ENCODE measurements at places on chromosomes 11 and 22. TPM values are rescaled to one million over a fixed set of nuclear protein-coding genes. Genes with fewer than 3 reads are reported as not detected.

DNA sequence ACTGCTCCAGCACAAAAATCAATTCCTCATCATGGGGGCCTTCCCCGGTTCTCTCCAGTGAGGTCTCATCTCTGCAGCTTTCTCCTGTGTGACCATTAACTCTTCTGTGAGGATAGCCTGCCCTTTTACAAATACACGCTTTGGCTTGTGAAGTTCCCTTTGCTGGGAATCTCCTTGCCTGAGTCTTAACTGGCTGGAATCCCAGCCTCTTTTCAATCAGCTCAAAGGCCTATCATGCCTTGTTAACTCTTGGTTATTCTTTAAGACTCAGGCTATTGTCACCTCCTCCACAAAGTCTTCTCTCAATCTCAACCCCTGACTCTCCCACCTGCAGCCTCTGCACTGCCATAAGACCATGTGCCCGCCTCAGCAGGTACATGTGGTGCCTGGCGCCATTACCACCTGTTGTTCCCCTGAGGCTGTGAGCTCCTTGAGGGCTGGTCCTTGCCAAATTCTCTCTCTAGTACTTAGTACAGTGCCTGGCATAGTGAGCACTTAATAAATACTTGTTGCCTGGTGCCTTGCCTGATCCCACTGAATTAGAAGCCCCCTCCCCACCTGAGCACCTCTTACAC lies 128.2 kb downstream of the ST3GAL4 start:
- no peak for DNase-seq

DNA sequence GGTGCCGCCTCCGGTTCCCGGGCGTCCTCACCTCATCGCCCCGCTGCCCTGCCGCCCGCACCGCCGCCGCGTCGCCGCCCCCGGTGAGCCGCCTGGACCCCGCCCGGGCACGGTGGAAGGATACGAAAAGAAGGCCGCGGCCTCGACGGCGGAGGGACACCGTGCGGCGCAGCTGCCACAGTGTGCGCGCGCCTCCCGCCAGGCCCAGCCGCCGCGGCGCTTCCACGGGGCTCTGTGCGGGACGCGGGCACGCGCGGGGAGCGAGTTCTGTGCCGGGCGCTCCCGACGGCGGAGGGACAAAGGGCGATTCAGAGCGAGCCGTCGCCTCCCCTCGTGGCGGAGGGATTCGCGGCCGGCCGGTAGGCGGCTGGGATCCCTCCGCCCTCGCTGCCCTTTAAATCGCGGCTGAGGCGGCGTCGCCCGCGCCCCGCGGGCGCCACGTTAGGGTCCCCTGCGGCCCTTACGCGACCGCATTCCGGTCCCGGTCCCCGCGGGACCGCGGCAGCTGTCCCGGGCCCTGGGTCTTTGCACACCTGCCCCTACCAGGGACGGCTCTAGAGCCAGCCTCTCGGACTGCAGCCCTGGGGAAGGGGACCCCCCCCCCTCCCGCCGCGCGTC lies 568 bp upstream of the KMT5B start:
- DNase-seq = no peak

- no peak for DNase-seq
Observed at GRCh38 chr11:72042064-72042745, 38.1 kb downstream of the NUMA1 start.

- no peak for DNase-seq
Observed at GRCh38 chr22:45475063-45475747, 27.5 kb upstream of the FBLN1 start.

- DNase-seq = no peak
Observed at GRCh38 chr11:67409261-67409666, 5.4 kb downstream of the TBC1D10C start.

- no peak for DNase-seq
Observed at GRCh38 chr22:19329454-19329853, 37.9 kb upstream of the CLTCL1 start.

DNA sequence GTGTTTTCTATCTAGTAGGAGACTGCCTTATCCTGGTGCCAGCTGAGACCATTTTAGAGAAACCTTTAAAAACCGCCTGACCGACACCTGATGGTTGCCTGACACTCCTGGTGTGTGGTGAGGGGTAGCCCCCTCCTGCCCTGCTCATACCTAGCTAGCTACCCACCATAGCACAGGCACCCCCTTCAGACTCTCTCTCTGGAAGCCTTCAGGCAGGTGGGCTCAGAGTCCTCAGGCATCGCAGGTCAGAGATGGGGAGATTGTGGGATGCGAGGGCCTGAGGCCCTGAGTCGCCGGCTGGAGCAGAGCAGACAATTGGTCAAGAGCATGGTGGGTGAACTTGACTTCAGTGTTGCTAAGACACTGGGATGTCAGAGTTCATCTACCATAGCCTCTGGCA lies 424.6 kb downstream of the BRD1 start:
- DNase-seq = no peak

- no peak for DNase-seq
Observed at GRCh38 chr11:10941871-10942270, 84.0 kb upstream of the ZBED5 start.

GRCh38 chr11:57920971-57921370 lies 102.7 kb upstream of the OR9Q1 start:
- no peak for DNase-seq

- no peak for DNase-seq
Observed at GRCh38 chr11:88310246-88310645, 27.3 kb downstream of the CTSC start.

GRCh38 chr11:94800414-94800813 lies 32.3 kb downstream of the AMOTL1 start:
- no peak for DNase-seq

DNA sequence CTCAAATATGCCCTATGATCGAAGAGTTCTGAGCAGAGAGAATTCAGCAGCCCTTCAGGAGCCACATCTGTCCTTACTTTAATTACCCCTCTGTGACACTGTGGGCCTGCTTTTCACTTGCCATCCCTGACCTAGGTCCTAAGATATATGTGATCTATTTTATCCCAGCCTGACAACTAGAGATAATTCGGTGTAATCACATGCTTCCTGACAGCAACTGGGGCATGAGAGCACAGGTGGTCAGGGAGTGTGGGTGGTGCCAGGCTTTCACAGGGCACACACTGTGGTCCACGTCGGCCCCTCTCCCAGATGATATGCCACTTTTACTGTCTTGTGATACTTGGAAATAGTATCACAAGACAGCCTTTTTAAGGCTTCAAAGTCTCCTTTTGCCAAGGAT lies 3.9 kb downstream of the TUBA8 start:
- DNase-seq = no peak

DNA sequence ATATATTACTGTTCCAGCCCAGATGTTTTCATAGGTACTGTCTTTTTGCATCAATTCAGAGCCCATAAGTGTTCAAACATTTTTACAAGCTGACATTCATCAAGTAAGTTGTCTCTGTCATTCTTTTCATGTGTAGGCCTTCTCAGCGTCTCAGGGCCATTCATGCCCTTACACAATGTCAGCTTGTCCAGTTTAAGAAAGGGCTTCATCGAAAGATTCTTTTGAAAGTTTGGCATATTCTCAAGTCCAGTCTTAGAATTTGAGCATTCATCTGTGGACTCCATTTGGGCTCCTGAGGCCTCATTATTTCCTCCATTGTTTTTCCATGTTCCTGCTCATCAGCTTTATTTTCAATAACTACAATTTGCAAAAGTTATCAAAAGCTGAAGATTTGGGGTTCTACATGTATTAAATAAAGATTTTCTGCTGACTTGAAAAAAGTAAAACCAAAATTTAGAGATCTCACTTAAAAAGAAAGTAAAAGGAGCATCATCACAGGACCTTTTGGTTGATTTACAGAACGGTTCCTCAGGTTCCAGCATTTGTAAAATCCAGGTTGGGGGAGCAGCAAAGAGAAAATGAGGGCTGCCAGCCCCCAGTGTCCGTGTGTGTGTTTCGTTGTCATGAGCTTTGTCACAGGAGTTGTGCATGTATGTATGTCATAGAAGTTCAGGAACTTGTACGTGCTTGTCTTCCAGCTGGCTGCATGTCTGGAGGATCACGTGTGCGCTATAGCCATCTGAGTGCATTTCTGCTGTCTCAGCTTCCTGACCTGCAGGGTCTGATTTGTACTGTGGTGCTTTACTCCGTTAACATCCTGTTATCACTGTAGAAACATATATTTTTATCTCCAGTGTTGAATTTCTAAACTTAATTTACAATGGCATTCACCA lies 15.6 kb downstream of the MOV10L1 start:
- DNase-seq = no peak

DNA sequence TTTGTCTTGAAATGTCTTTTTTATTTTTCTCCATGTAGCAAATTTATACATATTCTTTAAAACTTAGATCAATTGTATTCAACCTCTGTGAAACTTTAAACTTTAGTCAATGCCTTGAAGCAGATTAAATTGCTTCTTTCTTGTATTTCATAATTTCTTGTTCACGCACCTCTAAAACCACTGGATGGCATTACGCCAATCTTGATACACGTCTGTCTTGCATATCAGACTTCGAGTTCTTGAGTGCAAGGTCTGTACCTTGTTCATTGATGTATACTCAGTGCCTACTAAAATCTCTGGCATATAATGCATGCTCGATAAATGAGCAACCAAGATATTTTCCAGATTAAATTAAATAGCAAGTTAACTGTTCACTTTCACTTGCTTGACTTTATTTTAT lies 236.8 kb downstream of the CASP12 start:
- DNase-seq = no peak

DNA sequence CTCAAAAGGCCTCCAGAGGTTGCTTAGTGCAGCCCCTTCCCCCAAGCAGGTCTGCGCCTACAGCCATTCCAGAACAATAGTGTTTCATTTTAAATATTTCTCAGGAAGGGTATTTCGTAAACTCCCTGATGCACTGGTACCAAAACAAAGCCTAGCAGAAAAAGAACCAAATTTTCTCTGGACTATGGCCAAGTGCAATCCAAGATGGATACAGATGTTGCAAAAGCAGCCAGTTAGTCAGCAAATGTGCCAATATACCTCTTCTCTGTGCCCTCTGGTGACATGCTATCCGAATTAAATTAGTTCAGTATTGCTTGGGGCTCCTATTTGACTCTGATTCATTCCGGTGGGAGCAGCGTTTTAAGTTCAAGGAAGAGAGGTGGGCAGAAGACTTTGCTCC lies 247.8 kb downstream of the NTM start:
- no peak for DNase-seq

Gene NCR3LG1
- total RNA-seq = 5.5 TPM

Gene SULT4A1
- 1.5 TPM for total RNA-seq

Gene NRXN2
- not detected for total RNA-seq

Gene ISX
- not detected for total RNA-seq

Gene CRYBA4
- not detected for total RNA-seq

Gene RASD2
- 0.29 TPM for total RNA-seq

Gene THRSP
- total RNA-seq = not detected

All from glomerular endothelial cell (primary cell).